Mesothelial cell of epicardium (in vitro differentiated cells): ENCODE measurements at places on chromosomes 2 and 18.

DNA sequence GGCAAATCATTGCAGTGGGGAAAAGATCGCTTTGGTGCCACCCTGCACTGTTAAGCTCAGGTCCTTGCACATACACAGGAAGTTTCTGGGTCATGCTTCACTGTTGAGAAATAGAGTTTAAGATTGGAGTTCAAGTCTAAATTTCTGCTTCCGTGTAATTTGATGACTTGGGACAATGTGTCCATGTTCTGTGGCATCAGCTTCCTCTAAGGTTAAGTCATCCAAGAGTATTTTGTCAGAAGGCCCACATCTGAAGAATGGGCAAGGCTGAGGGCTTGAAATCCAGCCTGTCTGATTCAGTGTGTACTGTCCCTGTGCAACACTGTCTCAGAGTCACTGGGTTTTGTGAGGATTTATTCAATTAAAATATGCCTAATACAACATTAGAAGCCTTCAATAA is 880.7 kb downstream of the SUCLG1 start:
- H3K27me3 ChIP-seq: no peaks in the 10 kb centered on the region
- H3K4me1 ChIP-seq: peaks cover 53% of the 10 kb centered on the region
- H3K4me3 ChIP-seq: no peak overlapping the region
- no peaks in the 10 kb centered on the region for H3K36me3 ChIP-seq
- DNase-seq: no peak
- no peak overlapping the region for H3K27ac ChIP-seq

DNA sequence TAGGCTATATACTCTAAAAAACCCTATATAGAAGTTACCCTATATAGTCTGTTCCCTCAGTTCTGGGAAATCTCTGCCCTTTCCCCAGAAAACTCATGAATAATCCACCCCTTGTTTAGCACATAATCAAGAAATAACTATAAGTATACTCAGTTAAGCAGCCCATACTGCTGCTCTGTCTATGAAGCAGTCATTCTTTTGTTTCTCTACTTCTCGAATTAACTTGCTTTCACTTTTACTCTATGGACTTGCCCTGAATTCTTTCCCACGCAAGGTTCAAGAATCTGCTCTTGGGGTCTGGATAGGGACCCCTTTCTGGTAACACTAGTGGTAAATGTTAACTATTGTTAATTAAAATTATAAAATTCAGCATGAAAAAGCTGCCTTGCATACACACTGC is 17.4 kb upstream of the AP1S3 start:
- no peaks in the 10 kb centered on the region for H3K27me3 ChIP-seq
- H3K4me1 ChIP-seq: peaks cover 8% of the 10 kb centered on the region
- peaks cover 16% of the 10 kb centered on the region for H3K36me3 ChIP-seq
- H3K4me3 ChIP-seq: no peak overlapping the region

- no peaks in the 10 kb centered on the region for H3K4me1 ChIP-seq
- no peaks in the 10 kb centered on the region for H3K27me3 ChIP-seq
- no peak overlapping the region for H3K27ac ChIP-seq
- H3K36me3 ChIP-seq: peaks cover 18% of the 10 kb centered on the region
- H3K4me3 ChIP-seq: no peak overlapping the region
Measured at GRCh38 chr18:24115628-24116027, 23.2 kb upstream of the CABYR start.

DNA sequence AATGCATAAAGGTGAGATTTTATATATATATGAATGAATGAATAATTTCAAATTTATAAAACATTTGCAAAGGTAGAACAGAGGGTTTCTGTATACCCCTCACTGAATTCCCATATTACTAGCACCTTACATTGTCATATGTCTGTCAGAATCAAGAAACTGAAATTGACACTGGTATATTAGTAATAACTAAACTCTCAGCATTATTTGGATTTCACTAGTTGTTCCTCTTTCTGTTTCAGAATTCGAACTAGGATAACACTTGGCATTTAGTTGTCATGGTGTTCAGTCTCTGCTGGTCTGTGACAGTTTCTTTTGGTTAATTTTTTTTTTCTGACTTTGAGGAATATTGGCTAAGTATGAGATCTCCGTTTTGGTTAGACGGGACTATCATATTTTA is 275.9 kb downstream of the DCC start:
- peaks cover 6% of the 10 kb centered on the region for H3K4me1 ChIP-seq
- DNase-seq: no peak
- peaks cover 2% of the 10 kb centered on the region for H3K27me3 ChIP-seq
- no peak overlapping the region for H3K27ac ChIP-seq

- DNase-seq: no peak
- H3K4me1 ChIP-seq: peaks cover 24% of the 10 kb centered on the region
- peaks cover 2% of the 10 kb centered on the region for H3K36me3 ChIP-seq
- H3K4me3 ChIP-seq: no peak overlapping the region
- no peak overlapping the region for H3K27ac ChIP-seq
Measured at GRCh38 chr2:46689993-46690392, 210.6 kb downstream of the TMEM247 start.
